Natural killer cell treated with Interleukin-12 subunit alpha and Interleukin-12 subunit beta and Interleukin-15 and Interleukin-18, amount 100 ng/mL, for 72 hours (primary cell): ENCODE measurements at places on chromosomes 6 and 20. TPM values are rescaled to one million over a fixed set of nuclear protein-coding genes. Genes with fewer than 3 reads are reported as not detected.

- DNase-seq, result no peak
Measured at GRCh38 chr6:161660666-161661571, 387.1 kb upstream of the AGPAT4 start.

DNA sequence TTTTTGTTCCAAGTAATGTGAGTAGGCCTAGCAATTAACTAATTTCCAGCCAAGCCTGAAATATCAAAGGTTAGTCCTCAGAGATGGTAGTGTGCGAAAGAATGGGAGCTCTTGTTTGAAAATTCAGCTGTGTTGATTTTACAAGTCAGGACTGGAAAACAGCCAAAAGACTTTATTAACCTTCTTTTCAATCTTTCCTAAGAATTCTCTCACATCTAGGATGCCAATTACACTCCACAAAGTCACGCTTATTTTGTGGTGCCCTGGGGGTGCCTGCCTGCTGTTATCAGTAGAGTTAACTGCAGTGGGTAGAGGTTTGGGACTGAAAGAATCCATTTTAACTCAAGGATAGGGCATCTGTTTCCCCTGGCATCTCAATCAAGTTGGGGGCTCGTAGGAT is 30.7 kb upstream of the MAP3K4 start:
- no peak for DNase-seq

GRCh38 chr6:138544501-138544900 is 45.2 kb upstream of the NHSL1 start:
- no peak for DNase-seq

- no peak for DNase-seq
Measured at GRCh38 chr20:22214296-22214695, 370.1 kb downstream of the FOXA2 start.

Gene SLX4IP
- 3.2 TPM for total RNA-seq
